ENCODE measurements at places on chromosomes 1 and 21.

DNA sequence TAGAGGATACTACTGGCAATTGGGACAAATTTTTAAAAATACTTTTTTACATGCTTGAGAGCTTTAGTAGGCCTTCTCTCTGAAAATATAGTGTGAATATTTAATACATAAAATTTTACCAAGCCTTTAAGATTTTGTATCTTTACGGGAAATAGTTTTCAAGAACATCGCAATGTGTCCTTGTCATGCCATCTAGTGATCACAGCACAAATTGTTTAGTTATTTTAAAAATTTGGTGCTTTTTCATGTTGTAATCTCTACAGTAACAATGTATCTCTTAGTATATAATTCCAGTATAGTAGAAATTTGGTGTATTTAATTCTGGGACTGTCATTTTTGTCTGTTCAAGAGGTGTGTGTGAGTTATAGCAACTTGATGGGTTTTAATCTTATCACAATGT lies 6.7 kb downstream of the CDC7 start:
- no peak for DNase-seq

GRCh38 chr1:229887043-229887822 lies 179.8 kb upstream of the GALNT2 start:
- DNase-seq = no peak

DNA sequence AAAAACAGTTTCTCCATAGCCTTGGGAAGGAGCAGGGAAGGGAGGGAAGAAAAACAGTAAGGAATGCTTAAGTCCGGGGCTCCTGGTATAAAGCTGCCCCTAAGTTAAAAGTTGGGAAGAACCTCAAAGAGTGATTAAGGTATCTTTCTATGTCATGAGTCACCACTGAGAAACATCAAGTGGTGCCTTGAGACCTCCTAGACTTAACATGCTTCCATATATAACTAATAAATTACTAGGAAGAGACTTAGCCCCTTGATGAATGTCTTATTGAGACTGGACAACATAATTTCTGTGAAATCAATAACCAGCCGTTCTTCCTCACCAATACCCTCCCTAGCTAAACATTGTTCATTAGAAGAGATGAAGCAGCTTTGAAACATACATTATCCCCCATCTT lies 121.8 kb upstream of the SLC44A3 start:
- DNase-seq = no peak

DNA sequence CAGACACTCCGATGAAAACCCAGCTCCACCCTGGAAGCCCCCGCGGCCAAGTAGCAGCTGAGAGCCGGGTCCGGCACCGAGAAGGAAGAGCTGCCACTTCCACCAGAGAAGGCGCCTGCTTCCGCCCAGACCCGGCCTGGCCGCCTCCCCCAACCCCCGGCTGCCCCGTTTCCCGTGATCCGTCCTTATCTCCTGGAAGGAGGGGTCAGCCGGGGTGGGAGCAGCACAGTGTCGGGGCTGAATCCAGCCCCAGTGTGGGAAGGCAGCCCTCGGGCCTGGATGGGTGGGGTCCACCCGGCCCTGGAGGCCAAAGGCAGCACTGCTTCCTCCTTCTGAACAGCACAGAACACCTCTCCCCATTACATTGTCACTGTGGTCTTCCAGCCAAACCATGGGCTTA lies 69.4 kb downstream of the MEGF6 start:
- no peak for DNase-seq

DNA sequence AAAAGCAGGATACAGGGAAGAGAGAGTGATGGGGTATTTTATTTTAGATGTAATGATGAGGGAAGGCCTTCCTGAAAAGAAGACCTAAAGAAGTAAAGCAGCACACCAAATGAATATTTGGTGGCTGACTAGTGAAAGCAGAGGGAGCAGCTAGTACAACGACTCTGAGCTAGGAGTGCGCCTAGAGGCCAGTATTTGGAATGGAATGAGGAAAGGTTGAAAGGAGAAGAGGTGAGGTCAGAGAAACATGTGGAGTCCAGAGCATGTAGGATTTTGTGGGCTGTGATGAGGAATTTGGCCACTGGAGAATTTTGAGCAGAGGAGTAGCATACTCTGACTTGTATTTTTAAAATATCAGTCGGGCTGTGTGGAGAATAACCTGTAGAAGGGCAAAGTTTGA lies 11.8 kb upstream of the RPL5 start:
- DNase-seq = no peak

GRCh38 chr21:31119199-31119598 lies 80.9 kb upstream of the KRTAP19-8 start:
- no peak for DNase-seq

GRCh38 chr1:160419838-160420169 lies 19.4 kb downstream of the VANGL2 start:
- DNase-seq = no peak

DNA sequence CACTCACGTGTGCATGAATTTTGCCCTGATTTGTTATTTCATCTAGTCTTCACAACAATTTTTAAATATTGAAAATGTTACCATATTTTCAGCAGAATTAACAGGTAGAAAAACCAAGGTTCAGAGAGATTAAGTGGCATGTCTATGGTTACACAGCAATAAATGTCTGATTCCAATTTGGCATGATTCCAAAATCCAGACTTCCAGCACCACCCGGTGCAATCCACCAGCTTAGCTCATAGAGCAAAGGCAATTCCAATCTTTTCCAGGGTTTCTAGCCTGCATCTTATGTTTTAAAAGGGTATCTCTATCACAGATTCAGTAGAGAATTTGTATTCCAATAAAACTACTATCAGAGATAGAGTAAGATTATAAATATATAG lies 161.8 kb downstream of the TPR start:
- DNase-seq = peak; percentile 6

GRCh38 chr1:3651026-3651929 lies 1.0 kb upstream of the TP73 start:
- DNase-seq = no peak

All from NCI-H1105 treated with DMSO at 0.1 percent for 48 hours (cell line).